AG10803 (cell line): ENCODE measurements at places on chromosomes 4 and X.

GRCh38 chrX:10755439-10756334, 135.3 kb upstream of the MID1 start:
- peak; percentile 79 for DNase-seq

DNA sequence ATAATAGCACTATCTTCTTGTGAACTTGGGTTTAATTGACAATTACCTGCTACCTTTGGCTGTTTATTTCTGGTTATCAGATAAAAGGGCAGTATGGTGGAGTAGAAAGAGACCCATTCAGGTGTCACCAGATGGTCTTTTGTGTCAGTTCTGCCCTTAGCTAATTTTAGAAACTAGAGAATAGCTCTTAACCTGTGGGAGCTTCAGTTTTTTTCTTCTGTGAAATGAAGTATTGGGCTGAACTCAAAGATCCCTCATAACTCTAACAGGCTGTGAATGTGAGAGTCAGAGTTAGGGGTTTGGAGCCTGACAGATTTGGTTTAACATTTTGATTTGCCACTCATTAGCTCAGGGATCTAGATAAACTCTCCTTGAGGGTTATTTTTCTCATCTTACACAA, 335.2 kb downstream of the PPP1R2C start:
- DNase-seq = no peak

DNA sequence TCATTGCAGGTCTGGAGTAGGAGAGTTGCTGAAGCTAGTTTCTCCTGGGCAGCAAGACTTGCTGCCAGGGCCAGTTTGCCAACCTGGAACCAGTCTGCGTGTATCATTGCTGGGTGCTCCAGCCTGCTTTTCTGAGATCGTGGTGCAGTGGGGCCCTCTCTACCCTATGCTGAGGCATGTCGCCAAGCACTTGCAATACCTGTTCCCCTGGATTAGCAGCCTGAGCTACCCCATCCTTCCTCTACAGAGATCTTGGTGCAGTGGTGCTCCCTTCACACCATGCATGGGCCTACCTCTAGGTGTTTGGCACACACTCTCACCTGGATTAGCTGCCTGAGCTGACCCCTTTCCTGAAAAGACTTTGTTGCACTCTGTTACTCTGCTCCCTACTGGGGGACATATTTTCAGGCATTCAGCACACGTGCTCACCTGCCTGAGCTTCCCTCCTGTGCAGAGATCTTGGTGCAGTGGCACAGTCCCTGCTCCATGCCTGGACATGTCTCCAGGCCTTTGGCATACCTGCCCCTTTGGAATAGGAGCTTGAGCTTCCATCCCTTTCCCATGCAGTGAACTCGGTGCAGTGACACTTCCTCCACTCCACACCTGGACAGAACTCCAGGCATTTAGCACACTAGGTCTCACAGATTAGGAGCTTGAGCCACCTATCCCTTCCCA, 133.7 kb upstream of the CXCL13 start:
- no peak for DNase-seq

DNA sequence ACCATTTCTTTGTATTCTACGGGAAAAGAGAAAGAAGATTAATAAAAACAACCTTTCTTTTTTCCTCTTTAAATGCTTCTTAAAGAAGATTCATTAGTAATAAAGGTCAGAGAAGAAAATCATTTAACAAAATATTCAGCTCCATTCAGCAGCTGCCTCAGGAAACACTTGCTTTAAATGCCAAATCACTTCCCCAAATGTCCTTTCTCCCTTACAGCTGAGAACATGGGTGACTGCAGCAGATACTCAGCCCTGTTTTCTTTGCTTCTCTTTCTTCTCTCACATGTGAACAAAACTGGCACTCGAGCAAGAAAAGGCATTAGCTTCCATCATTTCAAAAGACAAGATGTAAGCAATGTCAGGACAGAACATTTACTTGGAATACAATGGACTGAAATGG, 120.2 kb downstream of the INPP4B start:
- DNase-seq = no peak

DNA sequence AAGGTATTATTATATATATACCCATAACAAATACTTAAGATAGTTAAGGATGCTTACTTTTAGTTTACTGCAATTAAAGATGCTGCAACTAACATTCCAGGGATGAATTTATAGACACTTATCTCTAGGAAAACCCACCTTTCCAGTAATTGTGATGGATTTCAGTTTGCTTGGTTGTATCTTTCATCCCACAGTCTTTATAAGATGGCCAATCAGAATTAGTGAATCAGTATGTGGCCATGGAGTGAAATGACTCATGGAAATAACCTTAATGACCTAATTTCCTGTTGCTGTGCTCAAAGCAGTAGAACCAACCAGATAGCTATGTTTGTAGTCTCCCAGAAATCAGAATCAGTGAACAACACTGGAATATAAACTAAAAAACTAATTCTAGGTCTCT, 26.4 kb downstream of the MOSPD2 start:
- peak; percentile 39 for DNase-seq

DNA sequence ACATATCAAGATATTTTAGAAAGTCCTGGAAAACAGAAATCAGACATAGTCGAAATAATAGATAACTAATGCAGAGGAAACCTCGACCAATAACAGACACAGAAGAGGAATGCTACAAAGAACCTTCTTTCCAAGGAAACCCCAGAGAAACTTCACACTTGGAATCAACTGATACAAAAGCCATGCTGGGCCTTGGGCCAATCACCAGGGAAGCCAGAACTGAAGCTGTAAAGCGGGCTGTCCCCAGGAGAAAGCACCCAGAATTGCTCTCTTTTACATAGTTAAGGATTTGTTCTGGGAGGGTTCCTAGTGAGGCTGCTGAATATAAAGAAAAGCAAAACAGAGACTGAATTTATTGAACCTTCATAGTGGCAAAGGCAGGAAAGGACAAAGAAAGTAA, 100.5 kb downstream of the PRDM5 start:
- DNase-seq = no peak

DNA sequence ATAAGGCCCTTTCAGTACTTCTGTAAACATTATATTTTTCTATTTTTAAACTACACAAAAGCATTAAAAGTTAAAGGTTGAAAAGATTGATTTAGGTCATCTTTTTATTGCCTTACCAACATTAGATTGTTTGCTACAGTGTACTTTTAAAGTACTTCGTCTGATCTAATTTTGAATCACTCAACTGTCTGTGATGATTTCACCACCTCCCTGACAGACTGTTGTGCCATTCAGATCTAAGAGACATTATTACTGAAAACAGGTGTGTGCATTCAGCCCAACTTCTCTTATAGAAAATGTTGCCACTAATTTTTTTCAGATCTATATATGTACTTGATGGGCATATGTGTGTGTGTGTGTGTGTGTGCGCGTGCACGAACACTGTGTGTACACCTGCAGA, 39.3 kb downstream of the GASK1B start:
- no peak for DNase-seq

GRCh38 chr4:42425146-42426065, 28.1 kb downstream of the SHISA3 start:
- DNase-seq = no peak

DNA sequence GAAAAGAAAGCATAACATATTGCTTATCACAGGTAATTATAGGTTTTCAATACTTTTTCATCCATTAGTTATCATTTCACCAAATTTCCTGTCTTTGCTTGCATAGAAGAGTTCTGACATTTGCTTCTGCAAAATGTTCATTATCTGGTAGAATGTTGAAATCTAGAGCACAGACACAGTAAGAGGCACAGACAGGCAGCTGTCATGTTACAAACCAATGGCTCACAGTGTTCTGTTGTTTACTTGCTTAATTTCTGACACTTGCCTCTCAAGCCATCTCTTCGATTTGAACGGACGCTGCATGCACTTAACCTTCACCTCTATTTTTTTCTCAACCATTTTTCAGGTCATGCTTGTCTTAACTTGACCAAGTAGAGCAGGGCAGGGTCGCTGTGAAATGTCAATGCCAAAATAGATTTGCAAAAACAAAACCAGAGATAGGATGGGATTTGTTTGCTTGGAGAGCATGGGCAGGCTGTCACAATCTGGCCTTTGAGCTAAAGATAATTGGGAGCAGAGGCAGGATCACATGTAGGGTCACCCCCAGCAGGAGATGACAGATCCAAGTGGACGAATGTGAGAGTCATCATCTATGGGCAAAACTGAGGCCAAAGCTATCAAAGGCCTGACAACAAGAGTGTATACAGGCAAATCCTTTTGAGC, 292.3 kb downstream of the SMARCA1 start:
- no peak for DNase-seq

DNA sequence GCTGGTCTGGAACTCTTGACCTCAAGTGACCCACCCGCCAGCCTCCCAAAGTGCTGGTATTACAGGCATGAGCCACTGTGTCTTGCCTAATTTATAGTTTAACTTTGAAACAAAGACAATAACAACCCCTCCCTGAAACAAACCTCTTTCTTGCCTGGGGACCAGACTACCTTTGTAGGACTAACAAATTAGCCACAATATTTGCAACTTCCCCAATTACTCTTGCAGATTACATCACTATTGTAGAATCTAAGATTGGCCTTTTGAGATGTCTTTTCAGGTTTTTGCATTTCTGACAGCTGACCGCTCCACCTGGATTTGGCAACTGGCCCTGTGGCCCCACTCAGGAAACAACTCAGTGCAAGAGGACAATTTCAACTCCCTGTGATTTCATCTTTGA, 84.8 kb downstream of the AKAP4 start:
- DNase-seq = no peak

DNA sequence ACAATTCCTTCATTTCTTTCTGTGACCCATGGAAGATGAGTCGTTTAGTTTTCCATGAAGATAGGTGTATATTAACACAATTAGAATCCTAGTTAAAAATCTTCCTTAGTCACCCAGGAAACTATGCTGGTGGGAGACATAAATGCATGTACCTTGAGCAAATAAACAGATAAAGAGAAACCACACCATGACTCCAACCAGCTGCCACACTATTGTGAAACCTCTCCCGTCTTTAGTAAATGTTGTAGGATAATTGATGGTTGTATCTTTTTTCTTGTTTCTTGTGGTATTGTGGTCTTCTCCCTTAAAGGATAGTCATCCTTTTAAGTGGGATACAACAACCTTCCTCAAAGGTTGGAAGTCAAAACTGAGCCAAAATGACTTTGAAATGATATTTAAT, 103.8 kb upstream of the LEF1 start:
- peak; percentile 3 for DNase-seq

- DNase-seq = no peak
These were observed 1.7 kb downstream of the IL13RA1 start for GRCh38 chrX:118729042-118729652.
